Osteocyte (in vitro differentiated cells): ENCODE measurements at places on chromosomes 4 and X. TPM values are rescaled to one million over a fixed set of nuclear protein-coding genes. Genes with fewer than 3 reads are reported as not detected.

Gene RGN
- 0.18 TPM in 1 of 2 replicates, not detected in the other for total RNA-seq

Gene MAGEB10
- not detected in 2 replicates for total RNA-seq

Gene PTTG2
- total RNA-seq = not detected in 2 replicates

Gene SRPK3
- not detected in 2 replicates for total RNA-seq

Gene HSD17B10
- total RNA-seq = 85.9 and 87.1 TPM in 2 replicates

DNA sequence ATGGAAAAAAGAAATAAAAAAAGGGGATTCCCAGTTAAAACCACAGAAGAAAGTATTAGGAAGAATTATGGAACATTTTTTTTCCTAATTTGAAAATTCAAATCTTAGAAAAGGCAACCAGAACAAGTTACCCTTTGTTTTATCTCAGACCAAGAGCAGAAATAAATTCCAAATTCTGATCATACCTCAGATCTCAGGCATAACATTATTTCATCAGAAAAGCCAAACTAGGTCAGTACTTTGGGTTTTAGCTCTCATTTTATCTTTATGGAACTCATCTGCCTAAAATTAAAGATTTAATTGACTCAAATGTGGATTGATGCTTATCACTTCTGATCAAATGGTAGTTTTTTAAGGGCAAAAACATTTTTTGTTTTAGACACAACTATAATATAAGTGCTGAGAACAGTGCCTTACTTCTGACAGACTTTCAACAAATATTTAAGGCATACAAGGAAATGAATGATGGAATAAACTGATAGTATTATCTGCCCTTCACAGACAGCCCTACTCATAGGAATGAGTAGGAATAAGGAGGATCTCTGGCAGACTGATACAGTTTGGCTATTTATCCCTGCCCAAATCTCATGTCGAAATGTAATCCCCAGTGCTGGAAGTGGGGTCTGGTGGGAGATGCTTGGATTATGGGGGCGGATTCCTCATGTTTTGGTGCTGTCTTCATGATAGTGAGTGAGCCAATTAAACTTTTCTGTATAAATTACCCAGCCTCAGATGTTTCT is 245.3 kb upstream of the PITX2 start:
- DNase-seq = no peak

- no peak for DNase-seq
Observed at GRCh38 chr4:68176500-68176899, 46.8 kb upstream of the TMPRSS11F start.

- DNase-seq = no peak
Observed at GRCh38 chrX:107713203-107713542, 62.4 kb downstream of the TSC22D3 start.

DNA sequence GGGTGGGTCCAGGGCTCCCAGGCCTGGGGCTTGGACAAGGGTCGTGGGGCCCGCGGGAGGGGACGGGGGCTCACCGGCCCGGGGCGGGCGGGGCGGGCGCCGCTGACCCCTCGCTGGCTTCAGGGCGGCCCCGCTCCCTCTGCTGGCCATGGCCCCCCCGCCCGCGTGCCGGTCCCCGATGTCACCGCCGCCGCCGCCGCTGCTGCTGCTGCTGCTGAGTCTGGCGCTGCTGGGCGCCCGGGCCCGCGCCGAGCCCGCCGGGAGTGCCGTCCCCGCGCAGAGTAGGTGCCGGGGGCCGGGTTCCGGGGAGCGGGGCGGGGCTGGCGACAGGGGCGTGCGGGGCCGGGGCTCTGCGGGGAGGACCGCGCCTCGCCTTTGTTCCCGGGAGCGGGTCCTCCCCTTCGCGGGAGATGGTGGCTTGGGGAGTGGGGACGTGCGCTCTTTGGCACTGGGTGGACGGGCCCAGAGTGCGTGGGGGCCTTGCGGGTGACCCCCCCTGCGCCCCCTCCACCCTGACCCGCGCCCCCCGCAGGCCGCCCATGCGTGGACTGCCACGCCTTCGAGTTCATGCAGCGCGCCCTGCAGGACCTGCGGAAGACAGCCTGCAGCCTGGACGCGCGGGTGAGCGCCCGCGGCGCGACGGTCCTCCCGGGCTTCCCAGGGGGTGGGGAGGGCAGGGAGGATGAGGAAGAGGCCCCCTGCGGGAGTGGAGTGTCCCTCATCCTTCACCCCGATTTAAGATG is 16.8 kb upstream of the NAT8L start:
- DNase-seq = no peak

DNA sequence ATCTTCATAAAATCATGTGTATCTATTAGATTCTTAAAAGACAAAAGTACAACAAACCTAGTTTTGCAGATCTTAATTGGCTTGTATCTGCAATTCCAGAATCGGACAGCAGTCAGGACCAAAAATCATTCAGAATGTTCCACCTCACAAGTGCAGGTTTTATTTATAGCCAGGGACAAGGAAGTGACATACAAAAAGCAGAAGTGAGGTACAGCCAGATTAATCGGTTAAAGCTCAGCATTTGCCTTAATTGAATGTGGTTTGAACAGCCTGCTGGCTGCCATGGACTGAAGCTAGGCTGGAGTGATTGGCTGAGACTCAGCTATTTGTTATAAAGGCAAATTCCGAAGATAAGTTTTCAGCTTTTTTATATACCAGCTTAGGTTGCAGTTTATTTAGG is 932.6 kb downstream of the C4orf33 start:
- DNase-seq = no peak

GRCh38 chr4:120508036-120508435 is 414.5 kb downstream of the PRDM5 start:
- DNase-seq = no peak

DNA sequence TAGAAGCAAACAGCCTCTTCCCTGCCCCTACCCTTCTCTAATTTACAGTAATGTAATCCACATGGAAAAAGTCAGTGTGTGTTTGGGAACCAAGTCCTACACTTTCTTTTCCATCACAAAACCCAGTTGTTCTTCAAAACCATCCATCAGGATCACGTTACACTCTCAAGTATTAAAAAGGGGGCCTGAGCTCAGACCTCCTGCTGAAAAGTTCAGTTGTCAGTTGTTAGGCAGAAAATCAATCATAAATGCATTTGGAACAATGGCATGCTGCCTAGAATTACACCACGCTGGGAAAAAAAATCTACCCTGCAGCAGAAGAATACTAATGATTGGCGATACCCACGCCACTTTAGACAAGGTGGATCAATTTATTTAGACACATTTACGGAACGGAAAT is 236.5 kb downstream of the PARM1 start:
- DNase-seq = no peak

DNA sequence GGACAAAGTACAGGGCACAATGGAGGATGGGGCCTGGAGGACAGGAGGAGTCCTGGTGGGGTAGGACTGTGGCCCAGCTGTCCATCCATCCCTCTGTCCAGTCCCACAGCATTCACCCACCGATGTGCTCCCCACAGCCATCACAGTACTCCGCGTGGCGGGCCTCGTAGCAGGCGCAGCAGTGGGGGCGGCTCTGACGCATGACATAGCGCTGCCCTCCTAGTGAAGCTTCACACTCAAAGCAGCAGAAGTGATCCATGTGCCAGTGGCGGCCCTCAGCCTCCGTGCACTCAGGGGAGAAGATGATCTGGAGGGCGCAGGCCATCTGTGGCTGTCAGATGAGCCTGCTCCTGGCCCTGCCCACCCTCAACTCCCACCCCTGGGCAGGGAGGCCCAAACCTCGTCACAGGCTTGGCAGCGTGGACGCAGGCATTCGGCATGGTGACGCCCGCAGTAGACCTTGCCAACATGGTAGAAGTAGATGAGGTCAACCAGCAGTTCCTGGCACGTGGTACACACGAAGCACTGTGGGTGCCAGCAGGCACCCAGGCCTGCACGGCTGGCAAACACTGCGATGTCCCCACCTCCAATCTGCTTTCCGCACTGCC is 6.3 kb downstream of the PLP2 start:
- DNase-seq = no peak

DNA sequence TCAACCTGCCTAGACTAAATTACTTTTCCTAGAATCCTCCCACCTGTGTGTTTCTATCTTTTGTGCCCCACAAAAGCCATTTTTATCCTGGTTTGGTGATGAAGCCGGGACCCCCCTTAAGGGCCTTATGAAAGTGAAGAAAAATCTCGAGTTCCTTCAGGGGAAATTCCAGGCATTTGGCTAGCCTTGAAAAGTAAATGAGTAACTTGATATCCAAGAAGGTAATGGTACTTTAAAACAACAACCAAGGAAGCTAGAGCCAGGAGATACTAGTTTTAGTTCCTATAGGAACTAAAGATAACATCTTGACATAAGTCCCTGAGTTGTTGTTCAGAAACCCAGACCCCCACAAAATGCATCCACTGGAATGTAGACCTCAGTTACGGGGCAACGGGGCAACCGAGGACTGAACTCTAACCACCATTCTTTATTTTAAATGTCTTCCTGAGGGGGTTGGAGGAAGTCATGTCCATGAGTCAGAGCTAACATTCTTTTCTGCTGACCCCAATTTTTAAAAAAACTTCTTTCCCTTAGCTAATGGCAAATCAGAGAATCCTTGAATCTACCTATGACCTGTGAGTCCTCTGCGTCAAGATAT is 73.9 kb downstream of the VCX3A start:
- no peak for DNase-seq

DNA sequence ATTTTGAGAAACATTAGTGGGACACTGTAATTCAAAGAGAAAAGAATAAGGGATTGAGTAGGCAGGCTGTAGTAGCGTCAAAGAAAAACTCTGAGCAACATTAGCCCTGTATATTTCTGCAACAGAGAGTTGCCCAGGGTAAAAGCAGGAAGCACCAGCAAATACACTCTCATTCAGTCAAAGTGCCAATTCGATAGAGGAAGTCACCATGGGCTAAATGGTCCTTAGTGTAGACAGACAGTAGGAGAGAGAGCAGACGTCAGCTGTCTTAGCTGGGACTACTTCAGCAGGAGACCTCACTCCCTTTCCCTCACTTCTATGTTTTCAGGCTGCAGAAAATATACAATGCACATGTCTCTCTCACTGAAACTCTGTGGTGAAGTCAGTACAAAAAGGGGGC is 2073.8 kb upstream of the TENM3 start:
- DNase-seq = no peak

- no peak for DNase-seq
Observed at GRCh38 chrX:138011468-138011867, 445.5 kb downstream of the ZIC3 start.
